ENCODE measurements at places on chromosomes 4 and X.

DNA sequence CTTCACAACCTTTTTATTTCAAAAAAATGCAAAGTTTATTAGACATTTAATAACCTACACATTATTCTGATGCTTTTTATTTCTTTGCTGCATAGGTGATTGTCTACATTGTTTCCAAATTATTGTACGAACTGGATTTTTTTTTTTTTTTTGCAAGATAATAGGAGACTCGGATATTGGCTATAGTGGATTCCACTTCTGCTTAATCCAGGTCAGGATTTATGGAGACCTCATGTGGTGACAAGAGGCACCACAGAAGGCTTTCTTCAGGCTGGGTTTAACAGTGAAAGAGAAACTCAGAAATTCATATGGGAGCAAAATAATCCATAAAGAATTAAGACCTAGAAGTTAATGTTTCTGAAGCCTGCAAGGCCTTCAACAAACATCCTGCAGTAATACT, 2.4 kb upstream of the SLIT2 start:
- no peak for DNase-seq

GRCh38 chrX:24987731-24988130, 28.0 kb downstream of the ARX start:
- no peak for DNase-seq

DNA sequence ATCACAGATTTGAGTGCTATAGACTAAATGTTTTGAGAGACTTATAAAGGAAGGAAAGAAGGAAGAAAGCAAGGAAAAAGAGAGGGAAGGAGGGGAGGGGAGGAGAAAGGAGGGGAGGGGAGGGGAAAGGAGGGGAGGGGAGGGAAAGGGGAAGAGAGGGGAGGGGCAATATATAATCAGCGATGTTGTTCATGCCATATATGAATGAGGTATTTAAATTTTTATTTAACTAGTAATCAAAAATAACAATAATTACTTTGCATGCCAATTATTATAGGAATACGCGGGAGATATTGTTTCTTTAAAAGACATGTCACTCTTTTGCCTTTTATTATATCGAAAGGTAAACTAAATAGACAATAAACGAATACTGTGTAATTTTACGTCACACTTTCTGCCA, 1029.7 kb downstream of the FAT4 start:
- DNase-seq, result no peak

DNA sequence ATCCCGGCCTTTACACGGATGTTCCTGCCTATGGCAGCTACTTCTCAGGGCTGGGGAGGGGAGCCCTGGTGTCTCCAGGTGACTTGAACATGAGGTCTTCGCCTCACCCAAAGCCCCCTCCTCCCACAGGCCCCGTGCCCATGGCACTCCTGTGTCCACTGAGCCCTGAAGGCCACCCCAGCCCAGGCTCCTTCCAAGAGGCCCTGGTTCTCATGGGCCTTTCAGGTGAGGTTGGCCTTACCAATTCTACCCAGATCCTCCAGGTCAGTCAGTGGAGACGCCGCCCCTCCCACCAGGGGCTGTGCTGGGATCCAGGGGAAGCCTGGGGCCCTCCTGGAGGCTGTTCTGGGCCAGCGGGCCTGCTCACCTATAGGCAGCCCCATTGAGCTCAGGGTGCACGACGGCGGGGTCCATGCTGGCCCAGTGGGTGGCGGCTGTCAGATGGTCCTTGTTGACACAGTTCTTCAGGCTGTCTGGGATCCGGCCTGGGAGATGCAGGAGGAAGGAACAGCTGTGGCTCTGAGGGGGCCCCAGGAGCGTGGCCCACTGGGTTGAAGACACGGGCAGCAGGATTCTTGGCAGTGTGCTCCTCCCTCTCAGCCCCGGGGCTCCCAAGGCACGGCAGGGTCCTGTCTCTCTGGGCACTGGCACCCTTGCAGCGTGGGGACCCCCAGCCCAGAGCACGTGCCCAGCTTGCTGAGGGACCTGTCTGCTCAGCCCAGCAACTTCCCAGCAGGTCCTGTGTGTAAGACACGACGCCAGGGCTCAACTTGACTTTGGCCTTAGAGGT, 36.2 kb downstream of the CTBP1 start:
- no peak for DNase-seq

DNA sequence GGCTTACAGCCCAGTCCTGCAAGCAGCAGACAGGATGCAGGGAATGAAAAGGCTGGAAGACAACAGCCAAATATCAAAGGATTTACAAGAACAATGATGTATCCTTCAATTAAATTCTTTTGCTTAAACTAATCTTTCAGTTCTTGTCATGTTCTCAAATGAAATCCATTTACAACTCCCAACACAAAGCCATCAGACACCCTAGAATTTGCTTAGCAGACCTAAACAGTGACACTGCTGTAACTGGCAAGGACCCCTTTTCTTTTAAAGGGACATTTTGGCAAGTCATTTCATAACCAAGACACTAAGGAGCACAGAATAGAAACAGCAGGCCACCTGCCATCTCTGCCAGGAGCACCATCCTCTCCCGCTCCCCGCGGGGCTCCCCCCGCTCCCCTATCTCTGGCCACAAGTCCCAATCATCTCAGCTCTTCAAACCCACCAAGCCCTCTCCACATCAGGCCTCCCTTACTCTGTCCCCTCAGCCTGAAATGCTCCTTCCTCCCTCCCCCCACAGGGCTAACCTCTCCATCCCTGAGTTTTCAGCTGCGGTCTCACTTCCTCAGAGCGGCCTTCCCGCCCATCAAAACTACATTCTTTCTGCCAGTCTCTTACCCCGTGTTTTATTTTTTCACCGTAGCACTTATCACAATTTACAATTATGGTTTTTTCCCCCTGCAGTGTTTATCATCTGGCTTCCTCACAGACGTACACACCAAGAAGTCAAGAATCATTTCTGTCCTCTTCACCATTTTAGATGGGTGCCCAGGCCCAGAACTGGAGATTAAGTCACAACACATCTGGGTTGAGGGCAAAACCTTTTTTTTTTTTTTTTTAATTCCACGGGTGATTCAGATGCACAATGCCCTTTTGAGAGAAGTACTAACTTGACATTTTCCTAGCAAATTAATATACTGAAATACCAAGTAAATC, 45.8 kb downstream of the TSPAN5 start:
- DNase-seq, result no peak

DNA sequence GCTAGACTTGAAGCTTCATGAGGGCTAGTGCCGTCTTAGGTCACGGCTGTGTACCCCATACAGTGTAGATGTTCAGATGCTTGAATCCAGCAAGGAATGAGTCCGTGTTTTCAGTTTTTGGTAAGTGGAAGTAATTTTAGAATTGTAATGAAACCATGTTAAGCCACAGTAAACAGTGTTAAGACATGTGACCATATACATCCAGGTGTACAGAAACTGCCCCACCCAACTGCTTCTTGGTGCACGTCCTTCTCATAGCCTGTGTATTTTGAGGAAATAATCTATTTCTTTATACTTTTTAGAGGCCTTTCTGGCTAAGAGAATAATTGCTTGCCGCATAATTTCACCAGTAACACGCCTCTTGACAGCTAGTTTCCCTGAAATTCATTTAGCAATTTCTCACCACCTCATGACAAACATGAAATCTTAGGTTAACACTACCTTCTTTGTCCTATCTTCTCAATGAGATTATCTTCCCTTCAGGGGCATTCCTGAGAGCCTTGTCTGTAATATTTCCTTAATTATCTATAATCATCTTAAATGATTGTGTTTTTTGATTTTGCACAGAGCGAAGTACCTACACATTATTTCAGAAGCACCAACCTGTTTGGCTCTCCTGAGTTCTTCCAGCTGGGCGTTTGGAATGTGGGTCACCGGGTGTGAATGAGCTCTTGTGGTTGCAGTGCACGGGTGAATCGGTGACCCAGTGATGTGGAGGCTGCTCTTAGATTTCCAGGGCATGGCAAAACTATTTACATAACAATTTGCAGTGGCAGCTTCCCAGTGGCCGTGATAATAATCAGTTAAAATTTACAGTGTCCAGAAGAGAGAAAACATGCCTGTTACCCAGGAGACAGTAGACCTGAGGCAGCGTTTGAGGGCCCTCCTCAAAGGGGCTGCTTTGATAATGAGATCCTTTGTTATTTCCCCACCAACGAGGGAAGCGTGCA, 50.2 kb upstream of the TADA2B start:
- DNase-seq, result no peak

- DNase-seq, result no peak
Measured at GRCh38 chr4:157389741-157390140, 169.2 kb downstream of the GRIA2 start.

DNA sequence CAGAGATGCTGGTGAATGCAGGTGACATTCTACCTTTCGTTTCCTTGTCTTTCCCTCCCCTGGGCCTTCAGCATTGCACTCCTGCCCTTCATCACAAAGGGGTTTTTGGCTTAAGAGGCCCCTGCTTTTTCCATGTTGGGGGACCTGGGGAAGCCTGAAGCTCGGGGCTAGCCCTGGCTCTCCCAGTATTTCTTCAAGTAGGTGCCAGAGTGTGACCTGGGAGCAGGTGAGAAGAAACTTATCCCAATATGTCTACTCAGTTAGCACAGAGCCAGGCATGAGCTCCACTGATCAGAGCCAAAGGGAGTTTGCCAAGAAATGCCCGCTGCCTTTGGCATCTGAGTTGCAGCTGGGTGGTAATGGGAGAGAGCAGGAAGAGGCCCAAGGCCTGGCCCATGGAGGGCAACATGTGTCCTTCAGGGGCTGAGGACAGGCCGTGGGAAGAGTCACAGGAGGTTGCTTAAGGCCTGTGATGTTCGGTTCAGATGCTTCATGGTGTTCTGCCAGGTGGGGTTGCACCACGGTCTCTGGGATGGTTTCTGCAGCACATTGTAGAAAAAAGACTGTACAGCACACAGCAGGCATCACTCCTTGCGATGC, 7.6 kb downstream of the PRRG3 start:
- DNase-seq, result no peak

DNA sequence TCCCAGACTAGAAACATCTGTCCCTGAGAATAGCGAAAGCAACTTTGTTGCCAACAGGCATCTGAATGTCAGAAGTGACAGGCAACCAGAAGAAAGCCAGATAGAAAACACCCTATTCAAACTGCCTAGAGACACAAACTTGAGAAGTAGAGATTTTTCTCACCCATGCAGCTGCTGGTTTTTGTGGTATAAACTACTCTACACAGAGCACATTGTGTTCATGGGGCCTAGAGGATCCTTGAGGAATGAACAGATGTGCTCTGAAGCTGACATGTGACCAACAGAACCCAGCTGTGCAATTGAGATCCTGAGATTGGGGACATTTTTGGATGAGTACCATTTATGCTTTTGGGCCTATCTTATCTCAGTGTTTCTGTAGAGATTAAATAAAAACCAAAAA, 63.6 kb upstream of the NRK start:
- DNase-seq, result no peak

- DNase-seq, result no peak
Measured at GRCh38 chrX:22758807-22759481, 240.8 kb upstream of the DDX53 start.

DNA sequence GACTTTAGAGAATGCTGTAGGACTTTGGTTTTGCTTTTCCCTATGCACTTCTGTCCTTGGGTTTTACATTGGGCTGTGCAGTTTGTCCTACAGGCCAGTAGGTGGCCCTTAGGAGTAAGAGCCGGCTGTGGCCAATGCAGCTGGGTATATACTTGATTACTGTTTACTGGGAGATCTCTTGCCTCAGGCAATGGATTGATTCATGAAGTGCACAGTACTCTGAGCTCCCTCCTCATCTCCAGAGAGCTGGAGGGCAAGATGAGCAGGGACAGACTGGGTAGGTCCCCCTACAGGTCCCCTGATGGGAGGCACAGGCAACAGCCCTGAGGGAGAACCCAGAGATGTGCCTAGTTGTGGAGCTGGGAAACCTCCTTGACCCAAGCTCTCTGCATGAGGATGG, 103.8 kb upstream of the QRFPR start:
- no peak for DNase-seq

DNA sequence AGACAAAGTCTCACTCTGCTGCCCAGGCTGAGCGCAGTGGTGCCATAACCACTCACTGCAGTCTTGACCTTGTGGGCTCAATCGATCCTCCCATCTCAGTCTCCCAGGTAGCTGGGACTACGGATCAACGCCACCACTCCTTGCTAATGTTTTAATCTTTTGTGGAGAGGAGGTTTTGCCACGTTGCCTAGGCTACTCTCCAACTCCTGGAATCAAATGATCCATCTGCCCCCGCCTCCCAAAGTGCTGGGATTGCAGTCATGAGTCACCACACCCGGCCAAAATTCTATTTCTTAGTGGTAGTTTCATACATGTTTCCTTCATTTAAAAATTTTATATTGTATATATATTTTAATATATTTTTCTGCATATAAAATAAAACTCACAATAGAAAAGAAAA, 125.8 kb upstream of the CLNK start:
- DNase-seq, result no peak

DNA sequence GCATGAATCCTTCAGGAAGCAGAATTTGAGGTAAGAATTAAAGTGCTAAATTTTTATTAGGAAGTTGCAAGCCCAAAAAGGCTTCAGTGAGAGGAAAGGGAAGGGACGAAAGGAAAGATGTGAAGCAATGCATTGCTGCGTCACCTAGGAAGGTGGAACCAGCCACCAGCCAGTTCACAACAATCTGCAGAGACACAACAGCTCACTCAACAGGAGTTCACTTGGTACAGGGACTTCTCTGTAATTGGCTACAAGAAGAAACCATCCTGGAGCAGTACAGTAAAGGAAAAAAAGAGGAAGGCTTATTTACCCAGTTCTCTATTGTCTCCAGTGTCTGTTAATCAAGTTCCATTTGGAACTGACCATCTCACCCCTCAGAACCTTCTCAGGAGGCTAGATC, 157.6 kb downstream of the HNRNPD start:
- no peak for DNase-seq

GRCh38 chrX:107725761-107726555, 49.6 kb downstream of the TSC22D3 start:
- DNase-seq, result no peak

DNA sequence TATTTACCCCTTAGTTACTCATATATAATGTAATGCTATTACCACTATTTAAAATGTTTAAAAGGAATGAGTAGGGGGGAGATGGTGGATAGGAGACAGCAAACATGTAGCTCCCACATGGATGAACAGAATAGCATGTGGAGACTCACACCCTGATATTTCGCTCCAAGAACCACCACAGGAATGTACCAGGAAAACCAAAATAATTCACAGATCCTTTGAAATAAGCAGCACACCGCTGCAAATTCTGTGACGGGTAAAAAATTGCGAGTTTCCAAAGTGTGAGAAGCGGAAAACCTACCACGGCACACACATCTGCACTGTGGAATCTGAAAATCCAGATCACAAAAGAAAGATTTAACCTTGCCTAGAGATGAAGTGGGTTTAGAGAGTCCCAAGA, 428.2 kb downstream of the TLL1 start:
- no peak for DNase-seq

- DNase-seq, result no peak
Measured at GRCh38 chrX:136199365-136199764, 51.8 kb downstream of the MAP7D3 start.

DNA sequence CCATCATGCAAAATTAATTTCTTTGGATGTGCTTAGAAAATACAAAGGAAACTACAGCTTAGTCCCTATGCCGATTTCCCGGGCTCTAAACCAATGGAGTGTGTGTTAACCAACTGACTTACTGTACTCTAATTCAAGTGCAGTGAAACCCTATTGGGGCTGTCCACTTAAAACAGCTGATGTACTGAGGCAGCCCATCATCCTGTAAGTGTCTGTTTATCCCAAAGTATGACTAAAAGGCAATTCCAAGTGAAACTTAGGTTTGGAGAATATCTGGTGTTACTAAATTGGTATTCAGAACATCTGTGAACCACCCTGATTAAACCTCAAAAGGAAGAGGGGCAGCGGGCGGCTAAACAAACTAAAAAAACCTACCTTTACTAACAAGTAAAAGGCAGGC, 79.7 kb downstream of the GATB start:
- DNase-seq, result no peak

- no peak for DNase-seq
Measured at GRCh38 chr4:140088323-140088967, 65.5 kb downstream of the MAML3 start.

All from stimulated activated CD8-positive, alpha-beta memory T cell treated with anti-CD3 and anti-CD28 coated beads, Interleukin-4, amount 100 ng/mL, for 1 hour (primary cell).